ENCODE measurements at places on chromosomes 6 and 20.

GRCh38 chr6:34340906-34341480 is 51.5 kb downstream of the NUDT3 start:
- no peak for DNase-seq

DNA sequence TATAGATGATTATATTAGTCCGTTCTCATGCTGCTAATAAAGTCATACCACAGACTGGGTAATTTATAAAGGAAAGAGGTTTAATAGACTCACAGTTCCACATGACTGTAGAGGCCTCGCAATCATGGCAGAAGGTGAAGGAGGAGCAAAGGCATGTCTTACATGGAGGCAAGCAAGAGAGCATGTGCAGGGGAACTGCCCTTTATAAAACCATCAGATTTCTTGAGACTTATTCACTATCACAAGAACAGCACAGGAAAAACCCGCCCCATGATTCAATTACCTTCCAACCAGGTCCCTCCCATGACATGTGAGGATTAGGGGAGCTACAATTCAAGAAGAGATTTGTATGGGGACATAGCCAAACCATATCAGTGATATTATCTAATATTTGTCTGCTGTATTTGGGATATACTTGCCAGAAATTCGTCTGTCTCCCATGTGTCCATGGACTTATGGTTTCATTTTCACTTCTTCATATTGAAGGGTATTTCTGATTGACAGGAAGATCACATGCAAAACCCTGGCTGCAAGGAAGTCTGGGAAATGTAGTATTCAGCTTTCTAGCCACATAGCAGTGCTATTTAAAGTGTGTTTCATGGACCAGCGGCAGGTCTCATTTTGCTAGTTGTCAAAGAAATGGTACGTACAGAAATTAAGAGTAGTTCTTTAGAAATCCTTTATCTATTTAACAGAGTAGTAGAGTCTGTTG is 50.5 kb upstream of the PAK5 start:
- no peak for DNase-seq

DNA sequence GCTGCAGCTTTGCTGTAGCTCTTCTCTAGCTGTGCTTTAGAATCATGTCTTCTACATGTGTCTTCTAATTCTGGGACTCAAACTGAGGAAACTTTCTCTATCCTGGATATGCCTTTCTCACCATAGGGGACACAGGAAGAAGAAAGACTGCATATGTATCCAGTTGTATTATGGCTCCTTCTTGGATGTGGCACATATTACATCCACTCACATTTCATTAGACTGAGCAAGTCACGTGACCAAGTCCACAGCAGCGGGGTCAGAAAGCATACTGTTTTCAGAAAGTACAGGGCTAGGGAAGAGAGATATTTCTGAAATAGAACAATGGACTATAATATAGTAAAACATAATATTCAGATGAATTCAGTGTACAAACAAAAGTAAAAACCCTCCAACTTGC is 187.6 kb upstream of the RIMS1 start:
- no peak for DNase-seq

DNA sequence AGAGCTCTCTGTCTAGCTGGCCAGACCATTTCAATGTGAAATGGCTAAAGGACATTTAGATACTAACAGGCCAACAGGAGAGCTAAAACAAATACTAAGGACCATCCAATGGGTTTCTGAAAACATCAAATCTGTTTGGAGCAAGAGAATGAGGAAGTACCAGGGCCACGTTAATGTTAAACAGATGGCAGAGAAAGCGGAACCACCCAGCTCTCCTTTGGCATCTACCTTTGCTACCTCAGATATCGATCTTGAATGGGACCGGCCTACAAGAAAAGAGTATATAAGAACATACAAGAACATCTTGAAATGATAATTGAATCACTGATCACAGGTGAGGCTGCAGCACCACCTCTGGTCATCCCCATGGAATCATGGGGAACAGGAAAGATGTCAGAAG is 31.8 kb downstream of the KCNK5 start:
- no peak for DNase-seq

GRCh38 chr6:15892369-15892768 is 229.5 kb upstream of the DTNBP1 start:
- DNase-seq: no peak

GRCh38 chr20:25195962-25196785 is 662 bp downstream of the ENTPD6 start:
- DNase-seq: no peak

- DNase-seq: peak; percentile 72
These were observed 38.6 kb upstream of the CST7 start for GRCh38 chr20:24910461-24910860.

- no peak for DNase-seq
These were observed 103.2 kb upstream of the BEND6 start for GRCh38 chr6:56851541-56852259.

DNA sequence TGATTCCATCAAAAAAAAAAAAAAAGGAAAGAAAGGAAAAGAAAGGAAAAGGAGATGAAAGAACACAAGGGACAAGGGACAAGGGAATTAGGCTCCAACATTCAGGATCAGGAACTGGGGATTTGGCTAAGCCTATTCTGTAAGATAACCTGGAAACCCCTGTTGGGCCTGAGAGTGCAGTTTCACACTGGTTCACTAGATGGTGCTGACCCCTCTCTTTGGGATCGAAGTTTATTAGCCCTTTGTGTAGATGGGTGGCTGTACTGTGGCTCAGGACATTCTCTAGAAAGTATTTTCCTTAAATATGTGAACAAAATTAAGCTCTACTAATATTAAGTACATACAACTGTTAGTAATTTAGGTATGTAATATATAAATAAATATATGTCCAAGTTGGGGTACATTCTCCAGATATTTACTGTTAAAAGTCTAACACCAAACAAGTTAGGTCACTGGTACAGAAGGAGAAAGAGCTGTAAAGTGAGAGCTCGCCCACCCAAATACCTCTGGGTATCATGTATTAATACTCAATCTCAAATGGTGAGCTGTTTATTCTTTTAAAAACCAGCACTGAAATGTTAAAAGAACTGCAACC is 6.3 kb downstream of the OR2A4 start:
- no peak for DNase-seq

DNA sequence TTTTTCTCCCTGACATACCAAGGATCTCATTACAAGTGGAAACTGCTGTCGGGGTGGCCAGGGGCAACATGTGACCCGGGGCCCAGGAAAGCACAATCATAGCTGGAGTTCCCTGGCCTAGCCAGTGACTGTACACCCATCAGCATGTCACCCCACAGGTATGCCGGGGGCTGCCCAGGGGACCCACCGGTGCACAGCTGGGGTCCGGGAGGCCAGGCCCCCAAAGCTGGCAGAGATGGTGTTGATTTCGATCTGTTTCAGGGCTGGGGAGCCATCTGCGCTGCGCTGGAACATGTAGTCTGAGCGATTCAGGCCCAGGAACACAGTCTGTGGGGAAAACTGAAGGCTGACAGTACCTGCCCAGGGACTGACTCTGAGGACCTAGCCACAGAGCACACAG is 13.3 kb downstream of the GSS start:
- no peak for DNase-seq

All from mesenteric fat pad (tissue), 1 donor.